ENCODE measurements at places on chromosomes 12 and 14.

DNA sequence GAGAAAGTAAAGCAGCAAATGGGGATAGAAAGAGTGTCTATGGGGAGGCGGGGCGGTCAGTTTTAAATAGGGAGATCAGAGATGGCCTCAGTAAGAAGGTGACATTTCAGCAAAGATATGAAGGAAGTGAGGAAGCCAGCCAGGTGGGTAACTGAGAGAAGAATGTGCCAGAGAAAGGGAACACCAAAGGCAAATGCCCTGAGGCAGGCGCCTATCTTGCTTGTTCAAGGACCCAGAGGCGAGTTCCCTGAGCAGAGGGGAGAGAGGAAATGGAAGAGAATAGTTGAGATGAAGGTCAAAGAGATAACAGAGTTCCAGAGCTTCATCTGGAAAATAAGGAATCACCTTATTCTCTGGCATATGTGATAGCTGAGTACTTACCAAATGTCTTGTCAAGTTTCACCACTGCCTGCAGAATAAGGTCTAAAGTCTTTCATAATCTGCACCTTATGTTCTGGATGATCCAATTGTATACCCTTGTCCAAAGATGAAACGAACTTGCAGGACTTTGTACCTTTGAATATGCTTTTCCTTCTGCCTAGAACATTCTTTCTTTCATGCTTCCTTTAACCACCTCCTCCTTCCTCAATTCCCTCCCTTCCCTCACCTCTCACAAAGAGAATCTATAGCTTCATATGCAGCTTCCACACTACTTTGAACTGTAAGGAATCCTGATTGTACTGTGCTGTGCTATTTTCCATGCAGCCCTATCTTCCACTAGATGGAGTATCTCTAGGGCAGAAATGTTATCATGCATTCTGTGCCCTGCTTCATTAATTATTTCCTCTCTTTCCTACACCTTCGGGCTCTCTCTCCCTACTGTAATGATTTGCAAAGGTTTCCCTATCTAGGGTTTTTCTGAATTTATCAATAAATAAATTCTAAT, 38.5 kb downstream of the GNPTAB start:
- DNase-seq: no peak

DNA sequence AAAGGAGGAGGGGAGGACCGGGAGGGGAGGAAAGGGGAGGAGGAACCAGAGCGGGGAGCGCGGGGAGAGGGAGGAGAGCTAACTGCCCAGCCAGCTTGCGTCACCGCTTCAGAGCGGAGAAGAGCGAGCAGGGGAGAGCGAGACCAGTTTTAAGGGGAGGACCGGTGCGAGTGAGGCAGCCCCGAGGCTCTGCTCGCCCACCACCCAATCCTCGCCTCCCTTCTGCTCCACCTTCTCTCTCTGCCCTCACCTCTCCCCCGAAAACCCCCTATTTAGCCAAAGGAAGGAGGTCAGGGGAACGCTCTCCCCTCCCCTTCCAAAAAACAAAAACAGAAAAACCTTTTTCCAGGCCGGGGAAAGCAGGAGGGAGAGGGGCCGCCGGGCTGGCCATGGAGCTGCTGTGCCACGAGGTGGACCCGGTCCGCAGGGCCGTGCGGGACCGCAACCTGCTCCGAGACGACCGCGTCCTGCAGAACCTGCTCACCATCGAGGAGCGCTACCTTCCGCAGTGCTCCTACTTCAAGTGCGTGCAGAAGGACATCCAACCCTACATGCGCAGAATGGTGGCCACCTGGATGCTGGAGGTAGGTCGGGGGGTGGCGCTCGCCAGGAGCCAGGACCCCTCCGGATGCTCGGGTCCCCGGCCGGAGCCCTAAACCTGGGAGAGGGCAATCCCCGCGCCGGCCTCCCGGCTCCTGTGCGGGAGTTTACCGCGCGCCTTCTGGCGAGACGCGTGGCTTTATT, at the start of gene CCND2:
Gene CCND2, plus strand, starts transcription at position 111 of the 744 bp plus-strand sequence. Its CDS starts 279 bp downstream, at position 390.
- DNase-seq: peak; percentile 50

DNA sequence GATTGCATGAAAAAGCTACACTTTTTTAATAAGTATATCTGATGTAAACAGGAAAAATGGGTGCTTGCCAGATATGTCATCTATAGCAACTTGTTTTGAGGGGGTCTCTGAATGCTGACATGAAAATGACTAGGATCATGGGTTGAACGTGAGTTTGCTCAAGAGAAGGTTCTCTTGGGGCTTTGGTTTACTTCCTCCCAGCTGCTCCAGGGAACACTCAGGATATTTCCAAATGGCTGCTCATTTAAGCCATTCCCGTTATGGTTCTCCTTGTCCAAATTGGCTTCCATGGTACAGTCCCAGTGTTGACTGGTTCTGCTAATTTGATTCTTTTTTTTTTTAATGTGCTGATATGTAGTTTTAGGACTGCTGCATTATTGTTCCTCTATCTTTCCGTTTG, 118.3 kb downstream of the ETV6 start:
- no peak for DNase-seq

DNA sequence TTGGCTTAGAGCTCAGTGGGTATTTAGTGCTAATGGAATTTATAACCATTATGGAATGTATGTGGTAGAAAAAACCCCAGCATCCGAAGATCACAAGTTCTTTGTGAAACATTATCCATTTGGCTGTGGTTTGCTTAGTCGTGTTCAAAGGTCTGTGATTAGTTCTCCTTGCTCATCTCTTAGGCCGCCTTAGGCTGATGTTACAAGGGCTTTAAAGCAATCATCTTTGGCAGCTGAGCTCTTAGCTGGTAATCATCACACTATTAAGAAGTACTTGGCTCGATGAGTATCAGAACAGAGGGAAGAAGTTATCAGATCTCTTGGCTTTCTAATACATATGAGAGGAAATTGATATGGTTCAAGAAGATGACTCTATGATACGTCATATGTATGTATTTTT, 124.1 kb upstream of the E2F7 start:
- DNase-seq: no peak

DNA sequence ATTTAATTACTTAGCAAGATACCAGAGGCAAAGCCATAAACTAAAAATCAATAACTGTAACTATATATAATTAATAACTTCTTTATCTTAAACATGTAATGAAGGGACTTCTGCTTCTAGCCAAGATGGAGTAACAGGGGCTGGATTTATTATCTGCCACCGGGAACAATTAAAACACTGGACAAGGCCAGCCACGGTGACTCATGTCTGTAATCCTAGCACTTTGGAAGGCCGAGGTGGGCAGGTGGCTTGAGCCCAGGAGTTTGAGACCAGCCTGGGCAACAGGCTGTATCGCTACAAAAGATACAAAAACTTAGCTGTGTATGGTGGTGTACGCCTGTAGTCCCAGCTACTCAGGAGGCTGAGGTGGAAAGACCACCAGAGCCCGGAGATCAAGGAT, 113.6 kb downstream of the TAOK3 start:
- DNase-seq: no peak

DNA sequence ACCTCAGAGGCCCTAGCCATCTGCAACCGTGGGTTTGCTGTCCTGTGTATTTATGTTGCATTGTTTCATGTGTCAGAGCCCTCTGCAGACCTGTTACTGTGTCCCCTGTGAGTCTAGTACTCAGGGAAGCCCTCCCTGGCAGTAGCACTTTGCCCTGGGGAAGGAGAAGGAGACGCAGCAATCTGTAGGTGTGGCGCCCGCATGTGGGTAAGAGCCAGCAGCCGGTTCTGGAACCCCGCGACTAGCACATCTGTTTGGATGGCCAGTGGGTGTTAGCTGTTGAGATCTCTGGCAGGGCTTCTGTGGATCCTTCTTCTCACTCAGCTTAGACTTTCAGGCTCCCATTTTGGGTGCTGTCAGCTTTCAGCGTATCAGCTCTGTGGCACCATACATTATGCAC, 57.0 kb downstream of the TECPR2 start:
- DNase-seq: no peak

DNA sequence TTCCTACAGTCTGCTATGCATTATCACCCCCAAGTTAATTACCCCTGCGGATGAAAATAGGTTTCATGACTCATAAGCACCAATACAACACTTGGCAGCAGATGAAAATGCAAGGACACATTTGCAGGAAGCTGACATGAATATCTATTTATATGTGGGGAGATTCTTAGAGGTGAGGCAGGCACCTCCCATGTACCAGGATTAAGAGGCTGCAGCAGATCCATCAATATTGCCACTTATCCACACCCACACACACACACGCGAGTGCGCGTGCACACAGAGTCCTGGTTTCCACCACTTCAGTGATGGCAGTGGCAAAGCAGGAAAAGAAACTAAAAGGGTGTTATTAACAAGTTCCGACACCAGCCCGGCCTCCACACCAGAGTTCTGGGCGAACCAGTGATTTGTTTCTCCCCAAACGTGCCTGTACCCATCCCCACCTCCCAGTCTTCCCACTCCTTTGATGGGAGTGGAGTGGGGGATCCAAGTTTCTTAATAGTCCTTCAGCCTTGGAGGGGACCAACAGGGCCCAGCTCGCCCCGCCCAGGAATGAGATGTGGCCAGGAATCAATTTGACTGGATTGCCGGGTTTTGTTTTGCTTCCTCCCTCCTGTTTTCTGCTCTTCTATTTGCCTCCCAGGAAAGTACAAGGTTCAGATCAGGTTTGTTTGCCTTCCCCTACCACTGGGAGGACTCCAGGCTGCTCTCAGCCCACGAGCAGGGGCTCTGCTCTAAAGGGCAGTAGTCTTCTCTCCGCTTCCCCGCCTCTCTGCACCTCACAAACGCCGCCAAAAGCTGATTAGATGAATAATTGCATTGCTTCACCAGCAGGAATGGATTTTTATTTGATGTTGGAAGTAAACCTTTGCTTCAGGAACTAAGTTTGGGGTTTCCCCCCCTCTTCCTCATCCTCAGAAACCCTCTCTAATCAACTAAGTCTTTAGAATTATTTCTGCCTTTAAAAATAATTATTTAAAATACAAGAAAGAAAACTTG, 5.2 kb downstream of the IRF2BPL start:
- DNase-seq: peak; percentile 57

- peak; percentile 9 for DNase-seq
Measured at GRCh38 chr12:85725991-85726390, 110.2 kb downstream of the RASSF9 start.

DNA sequence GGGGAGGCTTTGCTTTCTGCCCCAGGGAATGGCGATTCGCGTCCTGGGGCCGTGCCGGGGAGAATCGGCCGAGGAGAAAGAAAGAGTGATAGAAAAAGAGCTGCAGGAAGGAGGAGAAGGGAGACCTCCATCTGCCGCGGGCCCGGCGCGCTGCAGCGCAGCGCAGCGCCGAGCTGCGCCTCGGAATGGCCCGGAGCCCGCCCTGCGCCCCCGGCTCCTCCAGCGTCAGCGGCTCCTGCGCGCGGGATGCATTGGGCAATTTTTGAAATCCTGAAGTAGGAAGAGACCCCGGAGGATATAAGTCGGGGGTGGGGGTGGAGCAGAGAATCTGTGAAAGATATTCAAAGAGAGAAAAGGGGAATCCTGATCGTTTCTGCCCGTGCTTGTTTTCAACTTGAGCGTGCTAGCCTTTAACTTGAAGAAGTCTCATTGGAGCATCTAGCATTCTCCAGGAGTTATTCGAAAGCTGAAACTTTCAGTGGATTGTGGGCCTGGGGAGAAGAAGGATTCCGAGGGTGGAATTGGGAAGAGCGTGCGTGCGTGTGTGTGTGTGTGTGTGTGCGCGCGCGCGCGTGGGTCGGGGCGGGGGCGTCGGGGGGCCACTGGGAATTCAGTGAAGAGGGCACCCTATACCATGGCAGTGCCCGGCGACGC, 441 bp downstream of the PDE3A start:
- DNase-seq: peak; percentile 36

- no peak for DNase-seq
Measured at GRCh38 chr12:6941267-6941666, 2.3 kb upstream of the RNU7-1 start.
